ENCODE measurements at places on chromosomes 11 and 22.
A peak's percentile ranks its signal among the peaks of the same experiment; 100 is the strongest.

GRCh38 chr11:99349151-99349673 lies 328.5 kb downstream of the CNTN5 start:
- DNase-seq, result no peak

DNA sequence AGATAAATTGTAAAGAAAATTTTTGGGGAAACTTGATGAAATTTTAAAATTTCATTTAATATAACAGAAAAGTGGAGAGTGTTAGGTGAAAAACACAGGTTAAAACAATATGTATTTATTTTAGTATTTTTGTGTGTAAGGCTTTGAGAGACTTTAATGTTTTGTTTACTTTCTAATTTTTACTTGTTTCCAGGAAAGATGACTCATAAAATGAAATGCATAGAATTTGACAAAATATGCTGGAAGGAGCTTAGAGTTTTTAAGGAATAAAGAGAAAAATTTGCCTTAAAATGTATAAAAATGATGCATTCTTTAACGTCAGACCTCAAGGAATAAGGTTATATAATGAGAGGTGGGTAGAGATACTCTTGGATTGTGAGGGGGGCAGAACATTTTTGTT lies 1205.1 kb upstream of the CNTN5 start:
- DNase-seq, result no peak

DNA sequence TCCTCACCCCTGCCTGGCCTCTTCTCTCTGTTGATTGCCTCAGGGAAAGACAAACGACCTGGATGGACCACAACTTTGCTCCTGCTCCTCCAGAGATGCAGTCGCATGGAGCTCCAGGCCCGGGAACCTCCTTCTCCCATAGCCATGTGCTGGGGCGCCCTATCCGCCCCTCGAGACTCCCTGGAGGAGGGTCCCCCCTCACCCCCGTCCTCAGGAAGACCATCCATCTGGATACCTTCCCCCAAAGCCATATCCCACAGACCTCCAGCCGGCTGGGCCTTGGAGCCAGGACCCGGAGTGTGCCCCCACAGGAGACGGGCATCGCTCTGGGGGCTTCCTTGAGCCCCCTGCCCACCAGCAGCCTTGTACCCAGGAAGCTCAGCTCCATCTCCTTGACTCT lies 2.2 kb downstream of the SEPTIN3 start:
- DNase-seq, result no peak

DNA sequence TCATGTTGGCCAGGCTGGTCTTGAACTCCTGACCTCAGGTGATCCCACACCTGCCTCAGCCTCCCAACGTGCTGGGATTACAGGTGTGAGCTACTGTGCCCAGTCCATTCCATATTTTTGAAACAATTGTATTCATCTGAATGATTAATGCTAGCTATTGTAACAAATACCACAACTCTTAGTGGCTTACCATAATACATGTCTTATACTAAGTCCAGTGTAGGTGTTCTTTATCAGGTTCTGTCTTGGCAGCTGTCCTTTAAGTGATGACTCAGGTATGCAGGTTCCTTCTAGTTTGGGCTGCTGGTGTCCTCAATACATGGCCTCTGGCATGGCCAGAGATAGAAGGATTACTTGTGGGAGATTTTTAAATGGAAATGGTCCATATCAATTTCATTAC lies 39.0 kb downstream of the UVRAG start:
- DNase-seq, result no peak

DNA sequence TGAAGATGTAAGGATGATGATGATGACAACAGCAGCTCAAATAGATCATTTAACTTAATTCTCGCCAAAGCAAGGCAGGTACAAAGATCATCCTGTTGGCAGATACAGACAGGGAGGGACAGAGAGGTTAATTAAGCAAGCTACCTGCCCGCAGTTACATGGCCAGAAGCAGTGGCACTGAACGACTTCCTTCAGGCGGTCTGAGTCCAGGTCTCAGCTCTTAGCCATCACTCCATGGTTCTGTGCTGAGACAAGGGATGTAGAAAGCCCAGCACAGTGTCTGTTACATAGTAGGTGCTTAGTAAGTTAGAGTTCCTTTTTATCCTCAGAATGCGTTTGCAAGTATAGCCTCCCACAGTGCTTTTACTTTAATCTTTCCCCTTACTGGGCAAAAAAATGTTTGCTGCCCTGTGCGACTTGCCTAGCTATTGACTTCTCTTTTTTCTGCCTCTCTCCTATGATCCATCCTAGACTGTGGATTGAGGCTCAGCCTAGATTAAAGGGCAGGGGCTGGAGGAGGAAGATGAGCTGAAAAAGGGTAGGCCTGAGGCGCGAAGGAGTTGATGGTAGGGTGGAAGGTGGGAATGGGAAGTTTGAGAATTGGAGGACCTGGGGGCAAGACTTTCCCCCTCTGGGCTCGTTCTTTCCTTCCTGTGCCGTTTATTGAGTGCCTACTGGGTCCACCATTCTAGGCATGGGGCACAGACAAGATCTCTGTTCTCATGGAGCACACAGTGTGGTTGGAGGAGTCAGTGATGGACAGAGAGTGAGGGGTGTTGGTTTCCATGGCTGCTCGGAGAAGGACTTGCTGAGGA lies 108.2 kb upstream of the OR4B1 start:
- DNase-seq, result no peak

DNA sequence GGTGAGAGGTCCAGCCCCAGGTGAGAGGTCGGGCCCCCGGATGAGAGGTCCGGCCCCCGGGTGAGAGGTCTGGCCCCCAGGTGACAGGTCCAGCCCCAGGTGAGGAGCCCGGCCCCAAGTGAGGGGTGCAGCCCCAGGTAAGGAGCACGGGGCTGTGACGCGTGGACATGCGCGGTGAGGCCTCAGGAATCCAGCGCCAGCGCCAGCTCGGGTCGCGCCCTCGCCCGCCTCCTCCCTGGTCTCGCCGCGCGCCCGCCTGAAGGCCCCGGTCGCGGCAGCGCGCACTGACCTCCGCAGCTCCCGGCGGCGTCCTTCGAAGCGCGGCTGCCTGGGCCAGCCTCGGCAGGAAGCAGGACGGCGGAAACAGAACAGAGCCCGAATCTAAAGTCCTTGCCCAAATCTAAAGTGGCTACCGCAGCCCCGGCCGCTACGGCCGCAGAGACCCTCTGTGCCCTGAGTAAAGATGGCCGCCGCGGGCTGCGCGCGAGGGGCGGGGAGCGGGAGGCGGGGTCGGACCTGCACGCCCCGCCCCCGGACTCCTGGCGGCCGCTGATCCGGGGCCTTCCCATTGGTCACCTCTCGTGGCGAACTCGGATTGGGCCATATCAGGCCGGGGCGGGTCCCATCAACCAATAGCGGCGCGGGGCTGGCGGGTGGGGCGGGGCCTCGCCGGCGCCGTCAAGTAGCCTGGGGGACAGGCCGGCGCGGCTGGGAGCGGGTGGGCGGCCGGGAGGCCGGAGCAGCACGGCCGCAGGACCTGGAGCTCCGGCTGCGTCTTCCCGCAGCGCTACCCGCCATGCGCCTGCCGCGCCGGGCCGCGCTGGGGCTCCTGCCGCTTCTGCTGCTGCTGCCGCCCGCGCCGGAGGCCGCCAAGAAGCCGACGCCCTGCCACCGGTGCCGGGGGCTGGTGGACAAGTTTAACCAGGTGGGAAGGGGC lies at the start of the genes ALG12 and CRELD2:
TSS of gene ALG12 (minus strand) at position 465 of the 937 bp plus-strand sequence. CDS start 4,673 bp downstream, outside the sequence.
TSS of gene CRELD2 (plus strand) at position 661 of the 937 bp plus-strand sequence. CDS start at position 797, 136 bp downstream.
- peak; percentile 95 for DNase-seq

GRCh38 chr11:113894421-113894996 lies 10.1 kb upstream of the HTR3B start:
- DNase-seq, result no peak

- DNase-seq, result no peak
These were observed 35.4 kb upstream of the AMOTL1 start for GRCh38 chr11:94732617-94733281.

- DNase-seq, result no peak
These were observed 294.3 kb downstream of the LARGE1 start for GRCh38 chr22:33625959-33626358.

GRCh38 chr11:78149646-78150045 lies 10.2 kb upstream of the ALG8 start:
- no peak for DNase-seq

- no peak for DNase-seq
These were observed 6.0 kb downstream of the B4GALNT4 start for GRCh38 chr11:375065-376025.

- DNase-seq, result no peak
These were observed 61.0 kb upstream of the NAV2 start for GRCh38 chr11:19651653-19652052.

DNA sequence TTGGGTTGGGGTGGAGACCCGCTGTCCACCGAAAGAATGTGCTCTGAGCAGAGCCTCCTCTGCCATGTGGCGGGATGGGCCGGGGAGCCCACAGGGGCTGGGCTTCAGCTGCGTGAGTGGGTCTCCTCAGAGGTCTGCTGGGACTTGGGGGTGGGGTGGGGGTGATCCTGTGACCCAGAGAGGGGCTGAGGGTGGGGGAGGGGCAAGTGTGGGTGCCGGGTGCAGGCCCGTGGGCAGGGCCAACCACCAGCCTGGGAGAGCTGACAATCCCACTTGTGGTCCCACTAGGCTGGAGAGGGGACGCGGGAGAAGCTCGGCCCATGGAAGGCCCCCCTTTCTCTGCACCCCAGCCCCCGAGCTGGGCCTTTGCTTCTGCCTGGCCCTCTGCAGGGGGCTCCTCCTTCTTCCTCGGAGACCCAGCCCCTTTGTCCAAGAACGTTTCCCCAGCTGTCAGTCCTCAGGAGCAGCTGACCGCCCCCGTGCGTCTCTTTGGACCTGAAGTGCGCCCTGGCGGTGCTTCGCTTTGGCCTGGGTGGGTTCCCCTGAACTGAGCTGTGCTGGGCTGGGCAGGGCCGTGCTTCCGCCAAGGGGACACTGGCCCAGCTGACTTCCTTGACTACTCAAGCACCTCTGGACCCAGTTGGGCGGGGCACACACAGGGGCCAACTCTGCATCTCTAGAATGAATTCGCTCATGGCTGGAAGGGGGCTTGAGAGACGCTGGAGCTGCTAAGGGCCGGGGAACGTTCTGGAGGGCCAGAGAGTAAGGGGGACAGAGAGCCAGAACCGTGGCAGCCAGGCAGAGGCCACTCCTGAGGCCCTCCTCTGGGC lies 30.2 kb downstream of the OSBPL5 start:
- DNase-seq, result no peak

DNA sequence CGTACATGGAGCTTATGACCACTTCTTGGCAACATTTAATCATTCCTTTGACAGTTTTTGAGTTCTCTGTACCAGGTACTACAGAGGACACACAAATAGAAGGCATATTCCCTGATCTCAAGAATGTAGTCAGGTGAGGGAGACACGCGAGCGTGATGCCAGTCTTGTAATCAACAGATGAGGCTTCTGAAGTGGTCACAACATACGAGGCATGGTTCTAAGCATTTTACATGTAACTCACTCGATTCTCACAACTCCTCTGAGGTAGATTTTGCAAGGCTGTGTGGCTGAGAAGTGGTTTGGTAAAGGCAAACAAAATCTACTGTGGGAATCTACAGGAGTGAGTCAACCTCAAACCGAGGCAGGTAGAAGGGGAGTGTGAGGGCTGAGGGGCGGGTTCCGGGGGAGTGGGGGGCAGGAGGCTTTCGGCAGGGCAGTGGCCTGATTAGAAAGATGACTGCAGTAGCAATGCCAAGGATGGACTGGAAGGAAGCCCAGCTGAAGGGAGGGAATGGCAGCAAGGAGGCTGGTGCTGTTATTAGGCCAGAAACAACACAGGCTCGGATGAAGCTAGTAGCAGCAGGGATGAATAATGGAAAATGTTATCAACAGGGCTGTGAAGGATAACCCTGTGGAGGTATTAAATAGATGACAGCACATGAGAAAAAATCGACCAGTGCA lies 63.8 kb downstream of the ST14 start:
- DNase-seq, result no peak

- DNase-seq, result no peak
These were observed 24.0 kb downstream of the MIAT start for GRCh38 chr22:26681395-26681821.

GRCh38 chr11:78981153-78981552 lies 406.5 kb upstream of the NARS2 start:
- DNase-seq, result no peak

GRCh38 chr22:32605576-32605975 lies 131.0 kb downstream of the FBXO7 start:
- DNase-seq, result no peak

- no peak for DNase-seq
These were observed 986.5 kb downstream of the TBC1D22A start for GRCh38 chr22:47748957-47749356.

DNA sequence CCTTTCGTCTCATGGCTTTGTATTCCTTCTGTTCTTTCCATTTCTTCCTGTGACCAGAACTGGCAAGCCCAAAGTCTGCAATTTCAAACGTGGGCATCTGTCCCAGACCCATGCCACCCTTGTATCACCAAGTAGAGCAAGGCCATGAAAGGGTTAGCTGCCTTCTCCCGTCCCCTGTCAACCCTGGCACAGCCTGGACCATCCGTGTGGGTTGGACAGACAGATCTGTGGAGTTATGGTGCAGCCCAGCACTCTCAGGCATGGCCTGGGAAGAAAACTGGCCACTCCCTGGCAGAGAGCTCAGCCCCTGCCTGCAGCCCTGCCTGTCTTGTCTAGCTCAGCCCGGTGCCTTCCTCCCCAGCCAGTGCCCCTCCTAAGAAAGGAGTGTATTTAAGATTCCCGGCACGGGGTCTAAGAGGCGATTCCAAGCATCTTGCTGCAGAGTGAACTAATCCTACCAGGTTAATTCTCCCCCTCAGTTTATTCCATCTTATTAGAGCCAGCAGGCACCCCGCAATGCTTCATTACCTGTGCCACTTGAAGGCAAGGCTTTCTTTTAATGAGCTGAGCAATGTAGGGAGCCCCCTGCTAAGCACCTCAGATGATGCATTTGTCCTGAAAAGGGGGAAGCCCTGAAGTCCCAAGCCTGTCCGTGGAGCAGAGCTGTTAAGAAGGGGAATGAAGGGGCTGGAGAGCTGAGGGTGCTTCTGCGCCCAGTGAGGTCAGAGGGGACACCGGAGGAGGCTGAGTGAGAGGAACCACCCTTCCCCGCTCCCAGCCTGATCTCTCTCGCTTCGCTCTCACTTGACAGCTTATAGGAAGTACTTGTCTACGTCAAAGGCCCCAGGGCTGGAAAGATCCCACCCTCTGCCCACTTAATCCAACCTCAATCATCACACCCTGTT lies 130.6 kb downstream of the SPATA19 start:
- DNase-seq, result no peak

DNA sequence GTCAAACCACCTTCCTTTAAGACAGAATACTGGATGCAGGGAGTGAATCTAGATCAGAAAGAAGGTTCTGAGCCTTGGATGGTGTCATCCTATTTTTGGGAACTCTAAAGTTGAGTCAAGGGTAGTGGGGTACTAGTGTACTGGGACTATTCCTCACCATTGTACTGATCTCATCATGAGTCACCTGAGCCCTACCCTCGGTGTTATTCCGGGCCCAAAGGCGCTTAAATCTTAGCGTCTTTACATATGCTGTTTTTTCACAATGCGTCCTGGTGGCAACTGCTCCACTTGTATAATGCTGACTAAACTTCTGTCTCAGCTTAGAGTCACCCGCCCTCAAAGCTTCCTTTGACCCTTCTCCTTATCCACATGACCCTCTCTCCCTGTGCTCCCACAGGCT lies 25.3 kb upstream of the PATE1 start:
- DNase-seq, result no peak

GRCh38 chr11:113789675-113790320 lies 10.2 kb downstream of the CLDN25 start:
- no peak for DNase-seq

GRCh38 chr11:67321313-67321871 lies 18.1 kb downstream of the SSH3 start:
- DNase-seq, result no peak

- DNase-seq, result no peak
These were observed 21.5 kb downstream of the MYH9 start for GRCh38 chr22:36366291-36366708.

- DNase-seq, result no peak
These were observed 9.4 kb upstream of the SOX6 start for GRCh38 chr11:16365581-16366228.

GRCh38 chr11:76048763-76049162 lies 157.5 kb downstream of the WNT11 start:
- no peak for DNase-seq

All from activated CD8-positive, alpha-beta memory T cell treated with anti-CD3 and anti-CD28 coated beads for 48 hours (primary cell).